PC-3 (cell line): ENCODE measurements at places on chromosomes 7 and 10. TPM values are rescaled to one million over a fixed set of nuclear protein-coding genes. Genes with fewer than 3 reads are reported as not detected.

The PMS2 gene
- total RNA-seq: 14.3 and 16.2 TPM in 2 replicates

The HOXA10 gene
- 36.0 and 46.1 TPM in 2 replicates for total RNA-seq

The ADRB1 gene
- 0.15 and 0.29 TPM in 2 replicates for total RNA-seq

The VSTM4 gene
- total RNA-seq: not detected in 2 replicates

The RNLS gene
- total RNA-seq: not detected in 2 replicates

- DNase-seq: no peak
These were observed 60.9 kb downstream of the SLC16A9 start for GRCh38 chr10:59648711-59649201.

DNA sequence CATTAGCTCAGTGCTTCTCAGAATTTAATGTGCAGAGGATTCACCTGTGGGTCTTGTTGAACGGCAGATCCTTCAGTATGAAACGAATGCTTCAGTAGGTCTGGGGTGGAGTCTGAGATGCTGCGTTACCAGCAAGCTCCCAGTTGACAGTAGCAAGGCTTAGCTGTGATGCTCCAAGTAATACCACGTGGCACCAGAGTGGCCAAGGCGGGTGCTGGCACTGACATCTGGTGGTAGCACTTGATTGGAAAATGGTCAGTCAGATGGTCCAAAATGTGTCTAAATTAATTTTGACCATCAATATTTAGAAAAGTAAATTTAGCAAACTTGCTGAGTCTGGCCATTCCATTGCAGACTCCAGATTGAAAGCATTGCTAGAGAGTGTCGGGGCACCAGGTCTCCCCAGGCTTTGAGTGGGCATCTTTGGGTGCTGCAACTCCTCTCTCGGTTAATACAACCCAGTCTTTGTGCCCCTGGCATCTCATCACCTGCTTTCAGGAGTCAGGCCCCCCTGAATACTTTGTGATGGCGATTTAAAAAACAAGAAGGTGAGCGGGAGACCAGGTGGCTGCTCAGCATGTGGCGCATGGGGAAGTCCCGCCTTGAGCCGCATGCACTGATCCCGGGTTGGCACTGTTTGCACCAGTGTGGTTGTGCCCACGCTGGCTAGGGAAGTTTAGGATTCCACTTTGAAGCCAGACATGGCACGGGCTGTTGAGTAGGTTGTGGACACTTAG, 130.1 kb downstream of the NT5C2 start:
- peak; percentile 27 for DNase-seq

DNA sequence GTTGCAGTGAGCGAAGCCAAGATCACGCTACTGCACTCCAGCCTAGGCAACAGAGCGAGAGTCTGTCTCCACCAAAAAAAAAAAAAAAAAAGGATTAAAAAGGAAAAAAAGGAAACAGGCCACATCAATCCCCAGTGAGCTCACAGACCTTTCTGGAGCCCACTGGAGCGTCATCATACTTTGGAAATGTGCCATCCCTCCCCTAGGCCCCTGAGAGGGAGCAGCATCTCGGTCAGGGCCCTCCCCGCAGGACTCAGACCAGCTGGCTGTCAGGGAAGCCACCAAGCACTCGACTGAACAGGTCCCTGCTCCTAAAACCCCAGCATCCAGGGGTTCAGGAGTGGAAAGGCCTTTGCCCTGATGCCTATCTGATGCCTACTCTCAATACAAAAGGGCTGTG, 97.9 kb upstream of the SH2B2 start:
- no peak for DNase-seq

DNA sequence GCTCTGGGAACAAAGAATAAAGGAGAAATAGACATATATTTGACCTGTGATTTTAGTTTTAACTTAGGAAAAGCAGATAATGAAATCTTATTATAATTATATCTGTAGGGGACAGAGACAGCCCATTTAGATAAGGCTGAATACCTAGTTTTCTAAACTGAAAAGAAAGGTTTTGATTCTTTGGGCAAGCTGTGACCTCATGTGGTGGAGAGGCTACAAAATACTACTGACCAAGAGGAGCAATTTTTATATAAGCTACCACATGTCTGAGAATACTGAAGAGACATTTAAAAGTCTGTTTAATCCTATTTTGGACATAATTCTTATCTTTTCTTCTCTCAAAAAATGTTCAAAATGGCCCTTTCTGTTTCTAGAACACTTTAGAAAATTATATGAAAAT, 271.0 kb downstream of the MTERF1 start:
- no peak for DNase-seq

GRCh38 chr7:20270371-20270770, 53.2 kb upstream of the MACC1 start:
- DNase-seq: no peak

GRCh38 chr7:80941208-80941758, 22.4 kb upstream of the SEMA3C start:
- peak; percentile 86 for DNase-seq

DNA sequence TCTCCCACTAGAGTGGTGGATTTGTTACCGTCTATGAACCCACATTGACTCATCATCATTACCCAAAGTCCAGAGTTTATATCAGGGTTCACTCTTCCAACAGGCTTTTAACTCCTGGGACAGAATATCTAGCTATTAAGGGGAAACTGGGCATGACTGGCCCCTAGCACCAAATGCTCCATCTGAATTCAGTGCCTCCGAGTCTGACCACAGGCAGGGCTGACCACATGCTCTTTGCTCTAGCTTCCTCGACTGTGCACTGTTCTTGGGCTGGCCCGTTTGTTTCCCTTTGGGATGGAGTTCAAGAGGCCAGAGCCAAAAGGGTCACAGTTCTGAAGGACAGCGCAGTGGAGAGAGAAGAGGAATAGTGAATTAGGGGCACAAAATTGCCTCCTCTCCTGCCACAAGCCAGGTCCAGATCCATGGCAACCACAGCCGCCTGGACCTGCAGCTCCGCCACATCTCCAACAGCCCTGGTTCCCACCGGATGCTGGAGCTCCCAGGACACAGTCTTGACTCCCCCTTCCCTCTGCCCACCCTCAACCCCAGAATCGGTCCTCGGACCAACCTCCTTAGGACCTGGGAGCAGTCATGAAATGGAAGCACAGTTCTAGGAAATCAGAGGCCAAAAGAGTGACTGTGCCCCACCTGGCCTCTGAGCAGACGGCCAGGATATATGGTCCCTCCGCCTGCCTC, 16.2 kb downstream of the CAMK2G start:
- DNase-seq: no peak

DNA sequence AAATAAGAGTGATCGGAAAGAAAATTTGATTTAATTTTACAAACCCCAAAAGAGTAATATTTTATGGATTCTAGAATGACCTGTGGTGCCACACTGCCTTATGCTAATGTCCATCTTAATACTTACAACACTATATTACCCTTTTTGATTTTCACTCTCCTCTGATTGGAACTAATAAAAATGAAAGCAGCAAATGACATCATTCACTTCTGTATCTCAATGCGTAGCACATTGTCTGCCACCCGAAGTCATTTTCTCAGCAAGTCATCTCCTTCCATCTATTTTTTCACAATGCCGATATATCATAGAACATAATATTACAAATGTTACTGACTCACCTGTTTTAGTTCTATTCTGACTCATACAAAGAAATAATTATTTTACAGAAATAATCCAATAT, 127.5 kb upstream of the PCLO start:
- DNase-seq: no peak

DNA sequence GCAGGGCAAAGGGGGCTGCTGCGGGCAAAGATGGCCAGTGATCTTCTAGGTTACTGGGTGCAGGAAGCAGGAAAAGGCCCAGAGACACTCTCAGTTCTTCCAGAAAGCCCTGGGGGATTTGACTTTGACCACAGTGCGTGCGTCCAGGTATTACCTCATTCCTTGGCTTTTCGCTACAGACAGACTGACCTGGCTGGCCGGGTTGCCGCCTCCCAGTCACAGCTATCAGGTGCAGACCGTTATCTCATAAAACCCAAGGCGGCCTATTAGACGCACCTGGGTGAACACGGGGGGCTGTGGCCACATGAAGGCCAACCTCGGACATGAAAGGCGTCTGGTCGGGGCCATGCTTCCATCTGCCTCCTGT, 80.3 kb downstream of the FOXL3 start:
- DNase-seq: no peak

GRCh38 chr7:106736508-106737201, 75.7 kb upstream of the CCDC71L start:
- peak; percentile 72 for DNase-seq

DNA sequence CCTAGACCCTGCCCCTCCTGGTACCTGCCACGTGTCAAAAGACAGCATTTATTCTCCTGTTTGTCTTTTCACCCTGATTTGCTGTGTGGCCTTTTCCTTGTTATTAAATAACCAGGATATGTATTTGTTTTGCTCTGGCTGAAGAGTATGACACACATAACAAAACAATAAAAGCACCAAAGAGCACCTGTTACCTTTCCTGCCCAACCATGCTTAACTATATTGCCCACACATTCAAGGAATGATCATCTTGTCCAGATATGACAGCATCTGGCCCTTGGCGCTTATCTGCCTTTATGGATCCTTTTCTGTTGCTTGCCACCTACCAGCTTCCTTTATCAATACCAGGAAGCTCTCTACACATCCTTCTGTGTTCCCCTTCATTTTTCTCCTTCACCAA, 357.7 kb downstream of the FGFR2 start:
- DNase-seq: no peak
